ENCODE measurements at places on chromosomes 1 and 21.

- no peak for DNase-seq
These were observed 29.9 kb upstream of the PUM1 start for GRCh38 chr1:31095298-31095981.

- no peak for DNase-seq
These were observed 3.9 kb upstream of the TP53BP2 start for GRCh38 chr1:223849352-223850254.

DNA sequence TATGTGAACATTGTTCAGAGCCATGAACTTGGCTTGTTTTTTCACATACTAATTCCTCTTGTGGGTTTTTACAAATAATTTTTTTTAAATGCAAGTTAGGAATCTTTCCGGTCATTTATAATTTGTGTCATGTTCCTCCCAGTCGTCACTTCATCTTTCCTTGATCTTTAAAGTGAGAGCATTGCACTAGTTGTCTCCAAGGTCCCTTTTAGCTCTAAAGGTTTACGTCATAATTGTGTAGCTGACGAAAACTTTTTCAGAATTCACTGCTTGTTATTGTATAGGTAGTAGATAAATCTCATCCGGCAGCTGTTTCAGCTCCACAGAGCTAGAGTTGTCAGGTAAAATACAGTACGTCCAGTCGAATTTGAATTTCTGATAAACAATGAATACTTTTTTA, 33.6 kb downstream of the SOAT1 start:
- DNase-seq, result no peak

GRCh38 chr1:16213013-16213412, 561 bp upstream of the ARHGEF19 start:
- no peak for DNase-seq

DNA sequence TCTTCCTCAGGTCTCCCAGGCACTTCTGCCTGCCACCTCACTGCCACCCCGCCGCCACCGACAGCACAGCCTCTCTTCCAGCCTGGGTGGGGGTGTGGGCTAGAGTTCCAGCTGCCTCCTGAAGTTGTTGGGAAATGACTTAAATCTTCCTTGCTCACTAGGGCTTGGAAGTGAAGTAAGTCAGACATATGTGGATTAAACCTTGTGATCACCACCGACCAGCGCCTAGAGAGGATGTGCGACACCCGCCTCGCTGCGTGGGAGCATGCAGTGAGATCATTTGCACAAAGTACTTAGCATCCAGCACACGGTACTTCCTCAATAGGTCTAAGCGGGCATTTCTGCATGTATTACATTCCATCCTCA, 71.4 kb upstream of the FAM20B start:
- DNase-seq, result no peak

- no peak for DNase-seq
These were observed 211.5 kb downstream of the TTLL7 start for GRCh38 chr1:83787246-83787998.

DNA sequence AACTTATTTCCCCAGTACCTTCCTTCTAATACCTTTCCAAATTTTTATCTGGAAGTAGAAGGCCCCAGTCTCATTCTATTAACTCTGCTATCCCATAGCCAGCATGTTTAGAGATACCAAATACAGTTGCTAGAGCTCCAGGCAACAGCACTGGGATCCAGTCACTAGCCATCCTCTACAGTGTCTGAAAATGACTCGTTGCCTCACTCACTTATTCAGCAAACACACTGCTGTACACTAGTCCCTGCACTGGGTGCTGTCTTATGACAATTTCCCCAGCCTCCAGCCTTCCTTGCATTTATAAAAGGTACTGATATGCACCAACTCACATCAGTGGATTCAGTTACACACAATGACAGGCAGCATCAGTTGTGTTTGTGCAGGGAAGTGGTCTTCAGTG, 179.0 kb downstream of the DSCAM start:
- DNase-seq, result no peak

DNA sequence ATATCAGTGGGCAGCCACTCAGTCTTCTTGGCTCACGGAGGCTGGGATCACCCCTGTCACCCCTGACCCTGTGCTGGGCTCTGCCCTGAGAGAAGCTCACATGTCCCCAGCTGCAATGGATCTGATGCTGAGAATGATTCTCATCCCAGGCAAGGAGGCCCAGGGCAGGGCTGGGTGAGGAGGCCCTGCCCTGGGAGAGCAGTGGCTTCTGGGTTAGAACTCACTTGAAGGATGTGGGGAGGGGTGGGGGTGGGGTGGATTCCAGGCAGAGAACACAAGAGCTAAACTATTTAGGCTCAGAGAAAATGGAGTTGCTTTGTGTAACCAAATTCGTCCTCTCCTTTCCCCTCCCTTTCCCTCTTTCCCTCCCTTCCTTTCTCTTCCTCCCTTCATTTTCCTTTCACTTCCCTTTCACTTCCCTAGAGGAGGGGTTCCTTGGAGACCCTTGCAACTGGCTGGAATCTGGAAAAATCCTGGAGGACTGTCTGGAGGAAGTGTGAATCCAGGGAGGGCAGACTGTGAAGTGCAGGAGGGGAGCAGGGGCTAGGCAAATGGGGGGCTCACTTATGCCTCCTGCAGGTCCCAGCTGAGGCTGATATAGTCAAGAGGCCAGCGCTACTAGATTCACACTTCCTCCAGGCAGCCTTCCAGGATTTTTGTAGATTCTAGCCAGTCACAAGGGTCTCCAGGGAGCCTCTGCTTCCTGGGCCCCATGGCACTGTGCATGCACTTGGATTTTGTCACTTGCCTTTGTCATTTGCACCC, 47.0 kb downstream of the IGSF21 start:
- DNase-seq, result no peak

DNA sequence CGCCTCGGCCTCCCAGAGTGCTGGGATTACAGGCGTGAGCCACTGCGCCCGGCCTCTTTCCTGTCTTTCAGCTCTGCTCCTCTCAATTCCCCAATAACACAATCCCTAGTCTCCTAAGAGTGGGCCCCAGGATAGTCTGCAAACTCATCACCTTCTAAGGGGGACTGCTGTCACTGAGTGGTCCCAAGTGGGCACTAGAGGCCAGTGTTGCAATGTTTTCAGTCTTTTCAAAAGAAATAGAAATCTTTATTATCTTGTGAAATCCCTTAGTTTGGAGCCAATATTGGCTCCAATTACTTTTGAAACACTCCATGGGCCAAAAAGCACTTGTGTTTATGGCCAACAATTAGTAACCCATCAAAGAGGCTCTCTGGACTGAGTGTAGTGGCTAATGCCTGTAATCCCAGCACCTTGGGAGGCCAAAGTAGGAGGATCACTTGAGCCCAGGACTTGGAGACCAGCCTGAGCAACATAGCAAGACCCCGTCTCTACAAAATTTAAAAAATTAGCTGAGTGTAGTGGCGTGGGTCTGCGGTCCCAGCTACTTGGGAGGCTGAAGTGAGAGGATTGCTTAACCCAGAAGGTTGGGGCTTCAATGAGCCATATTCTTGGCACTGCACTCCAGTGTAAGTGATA, 28.6 kb upstream of the ZNF697 start:
- no peak for DNase-seq

DNA sequence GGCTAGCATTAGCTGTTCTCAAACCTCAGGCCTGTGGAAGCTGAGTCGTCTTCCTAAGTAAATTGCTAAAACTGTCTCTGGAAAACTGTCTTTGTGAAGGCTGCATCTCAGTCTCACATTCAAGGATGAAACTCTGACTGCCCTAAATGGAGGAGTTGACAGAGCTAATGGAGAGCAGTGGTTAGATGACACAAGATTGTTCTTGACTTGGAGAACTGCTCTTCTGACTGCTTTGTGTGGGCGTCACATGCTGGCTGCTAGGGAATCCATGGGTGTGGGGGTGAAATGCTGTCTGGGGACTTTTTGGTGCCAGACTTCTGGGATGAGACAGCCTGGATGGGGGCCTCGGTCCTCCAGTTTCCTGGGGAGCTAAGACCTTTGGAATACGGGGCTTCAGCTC, 24.5 kb upstream of the TSPAN2 start:
- DNase-seq, result no peak

DNA sequence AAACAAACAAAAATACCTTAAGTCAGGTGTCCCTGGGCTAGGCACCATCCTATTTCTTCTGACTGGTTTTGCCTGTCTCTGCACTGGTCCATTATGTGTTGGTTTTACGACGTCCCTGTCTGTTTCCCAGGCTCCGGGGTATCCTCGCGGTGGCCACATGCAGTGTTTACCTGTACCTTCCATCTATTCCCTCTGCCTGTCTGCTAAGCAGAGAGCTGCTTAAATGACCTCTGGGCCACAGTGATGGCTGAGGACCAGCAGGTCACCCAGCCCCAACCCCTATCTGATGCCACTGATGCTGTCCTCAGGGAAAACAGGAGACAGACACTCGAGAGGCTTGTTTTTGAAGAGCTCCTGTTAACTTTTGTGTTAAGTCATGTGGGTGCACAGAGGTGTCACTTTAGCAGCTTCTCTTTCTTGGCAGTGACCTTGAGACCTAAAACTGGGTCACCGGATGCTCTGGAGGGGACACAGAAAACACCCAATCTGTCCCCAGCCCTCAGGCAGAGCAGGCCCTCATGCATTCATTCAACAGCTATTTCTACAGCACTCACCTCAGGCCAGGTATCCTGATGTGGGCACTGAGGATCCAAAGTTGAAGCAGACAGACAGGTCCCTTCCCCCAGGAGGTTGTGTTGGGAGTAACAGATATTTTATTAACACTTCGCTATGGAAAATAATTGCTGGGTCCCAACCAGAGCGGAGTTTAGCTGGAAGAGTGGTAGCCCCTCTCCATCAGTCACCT, 4.4 kb upstream of the EFHD2 start:
- DNase-seq, result no peak

GRCh38 chr1:22326372-22326915, 125.2 kb upstream of the ZBTB40 start:
- DNase-seq, result no peak

DNA sequence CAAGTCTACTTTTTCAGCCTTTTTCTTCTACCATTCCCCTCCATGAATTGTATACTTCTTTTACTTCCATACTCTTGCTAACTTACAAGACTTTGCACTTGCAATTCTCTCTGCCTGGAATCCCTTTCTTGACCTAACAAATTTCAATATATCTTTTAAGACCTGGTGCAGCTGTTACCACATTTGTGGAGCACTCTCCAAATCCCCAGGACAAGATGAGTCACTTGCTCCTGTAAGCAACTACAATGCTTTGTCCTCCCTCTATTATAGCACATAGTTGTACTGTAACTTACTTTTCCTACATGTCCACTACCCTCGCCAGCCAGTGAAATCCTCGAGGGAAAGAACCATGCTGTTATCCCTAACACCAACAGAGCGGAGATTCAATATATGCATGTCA, 43.1 kb downstream of the WARS2 start:
- no peak for DNase-seq

DNA sequence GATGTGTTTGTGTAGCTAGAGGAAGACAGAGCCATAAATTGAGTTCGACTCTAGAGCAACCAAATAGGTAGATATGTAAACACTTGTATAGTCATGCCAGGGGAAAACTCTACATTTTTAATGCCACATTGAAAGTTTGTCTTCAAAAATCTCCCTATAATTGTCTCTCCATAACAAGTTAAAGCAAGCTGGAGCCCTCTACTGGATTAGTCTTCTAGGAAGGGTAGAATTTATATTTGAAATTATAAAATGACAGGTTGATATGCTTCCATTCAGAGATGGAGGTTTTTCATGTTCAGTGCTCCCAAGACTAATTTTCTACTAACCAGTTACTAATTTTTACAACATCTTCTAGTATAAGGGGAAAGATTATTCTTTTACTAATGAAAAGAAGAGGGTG, 13.1 kb upstream of the COL24A1 start:
- no peak for DNase-seq

DNA sequence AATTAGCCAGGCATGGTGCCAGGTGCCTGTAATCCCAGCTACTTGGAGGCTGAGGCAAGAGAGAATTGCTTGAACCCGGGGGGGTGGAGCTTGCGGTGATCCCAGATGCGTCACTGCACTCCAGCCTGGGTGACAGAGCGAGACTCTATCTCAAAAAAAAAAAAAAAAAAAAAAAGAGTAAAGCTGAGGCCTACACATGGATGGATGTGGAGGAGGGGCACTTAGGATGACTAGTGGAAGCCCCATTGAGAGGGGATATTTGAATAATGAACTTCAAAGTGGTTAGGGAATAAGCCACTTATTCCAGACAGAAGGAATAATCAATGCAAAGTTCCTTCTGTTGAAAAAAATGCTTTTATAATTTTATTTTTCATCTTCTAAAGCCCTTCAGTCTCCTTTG, 51.4 kb downstream of the PTBP2 start:
- no peak for DNase-seq

GRCh38 chr1:235649368-235650163, at the start of gene GNG4:
GNG4 (minus strand) TSS chr1:235649784; CDS start chr1:235583838, 65,946 bp downstream.
- DNase-seq, result peak; percentile 46

DNA sequence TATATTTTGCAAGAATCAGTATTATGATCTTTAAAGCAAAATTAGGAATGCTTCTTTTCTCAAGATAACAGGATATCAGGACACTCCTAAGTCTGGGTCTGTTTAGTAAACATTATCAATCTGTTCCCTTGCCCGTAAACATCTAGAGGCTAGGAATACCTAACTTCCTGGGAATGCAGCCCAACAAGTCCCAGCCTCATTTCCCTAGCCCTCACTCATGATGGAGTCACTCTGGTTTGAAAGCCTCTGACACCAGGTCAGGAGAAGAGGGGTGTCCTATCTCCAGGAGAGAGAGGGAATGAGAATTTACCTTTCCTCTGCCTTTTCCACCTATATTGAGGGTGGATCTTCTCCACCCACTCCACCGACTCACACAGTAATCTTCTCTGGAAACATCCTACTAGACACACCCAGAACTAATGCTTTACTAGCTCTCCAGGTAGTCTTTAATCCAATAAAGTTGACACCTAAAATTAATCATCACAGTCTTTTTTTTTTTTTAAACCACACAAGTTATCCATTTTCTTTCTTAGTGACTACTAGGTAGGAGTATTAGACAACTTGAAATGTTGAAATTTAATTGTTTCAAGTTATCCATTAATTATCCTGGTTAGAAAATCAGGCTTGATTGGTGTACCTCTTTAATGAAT, 659.3 kb downstream of the USP25 start:
- DNase-seq, result no peak

DNA sequence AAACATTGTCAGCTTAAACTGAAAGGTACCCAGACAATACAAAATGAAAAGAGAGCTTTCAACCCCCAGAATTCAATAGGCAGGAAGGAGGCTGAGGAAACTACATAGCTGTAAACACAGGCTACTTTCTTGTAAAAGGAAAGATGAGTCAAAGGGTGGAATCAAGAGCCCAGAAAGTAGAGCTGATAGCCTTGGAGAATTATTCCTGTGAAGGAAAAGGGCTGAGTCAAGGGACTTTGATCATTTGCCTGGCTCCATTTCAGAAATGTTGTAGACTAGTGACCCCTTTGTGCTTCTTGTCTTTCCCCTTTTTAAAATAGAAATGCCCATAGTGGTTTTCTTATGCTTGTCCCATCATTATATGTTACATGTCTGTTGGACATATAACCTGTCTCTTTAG, 597.6 kb downstream of the ADGRL2 start:
- no peak for DNase-seq
